Hair follicular keratinocyte (primary cell): ENCODE measurements at places on chromosomes 4 and X. TPM values are rescaled to one million over a fixed set of nuclear protein-coding genes. Genes with fewer than 3 reads are reported as not detected.

Gene TLR10
- total RNA-seq: not detected in 2 replicates

Gene NFKB1
- 44.2 and 46.9 TPM in 2 replicates for total RNA-seq

Gene TMPRSS11E
- total RNA-seq: 0.04 and 0.62 TPM in 2 replicates

Gene PDZD4
- 0.04 TPM in 1 of 2 replicates, not detected in the other for total RNA-seq

Gene CLIC2
- total RNA-seq: not detected in 2 replicates

Gene SGMS2
- 94.0 and 107 TPM in 2 replicates for total RNA-seq

Gene TKTL2
- total RNA-seq: not detected in 2 replicates

Gene F9
- total RNA-seq: not detected in 2 replicates

Gene FHIP1A
- total RNA-seq: 17.2 and 18.8 TPM in 2 replicates
